ENCODE measurements at places on chromosomes 4 and X.

DNA sequence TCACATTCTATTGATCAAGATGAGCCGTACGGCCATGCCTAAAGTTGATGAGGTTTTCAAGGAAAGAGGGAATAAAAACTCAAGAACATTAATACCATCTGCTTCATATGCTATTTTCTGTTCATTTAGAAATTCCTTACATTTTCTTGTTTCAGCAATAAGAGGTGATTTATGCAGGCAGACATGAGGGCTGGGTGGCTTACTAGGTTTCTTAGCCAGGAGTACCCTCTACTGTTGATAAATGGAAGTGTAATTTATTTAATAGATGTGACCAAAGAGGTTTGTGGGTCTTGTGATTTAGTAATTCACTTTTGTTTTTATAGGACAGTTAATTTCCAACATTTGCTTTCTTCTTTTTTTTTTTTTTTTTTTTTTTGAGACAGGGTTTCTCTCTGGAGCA, 6.4 kb upstream of the SMIM9 start:
- DNase-seq, result peak; percentile 1

- no peak for DNase-seq
Measured at GRCh38 chrX:69429339-69430015, 74.6 kb upstream of the NALF2 start.

DNA sequence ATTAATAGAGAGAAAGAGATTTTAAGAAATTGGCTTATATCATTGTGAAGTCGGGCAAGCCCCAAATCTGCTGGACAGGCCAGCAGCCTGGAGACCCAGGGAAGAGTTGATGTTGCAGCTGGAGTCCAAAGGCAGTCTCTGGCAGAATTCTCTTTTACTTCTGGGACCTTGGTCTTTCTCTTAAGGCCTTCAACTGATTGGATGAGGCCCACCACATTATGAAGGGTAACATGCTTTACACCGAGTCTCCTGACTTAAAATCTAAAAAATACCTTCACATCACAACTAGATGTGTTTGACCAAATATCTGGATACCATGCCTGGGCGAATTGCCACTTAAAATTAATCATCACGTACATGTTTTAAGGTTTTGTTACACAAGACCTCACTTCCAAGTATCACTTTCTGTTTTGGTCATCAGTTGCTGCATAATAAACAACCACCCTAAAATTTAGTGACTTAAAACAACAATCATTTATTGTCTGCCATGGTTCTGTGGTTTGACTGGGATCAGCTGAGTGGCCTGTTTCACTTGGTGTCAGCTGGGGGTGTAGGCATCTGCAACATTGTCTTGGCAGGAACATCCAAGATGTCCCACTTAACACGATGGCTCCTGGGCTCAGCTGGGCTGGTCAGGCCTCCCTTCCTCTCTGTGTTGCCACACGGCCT, 3.4 kb downstream of the CD38 start:
- no peak for DNase-seq

DNA sequence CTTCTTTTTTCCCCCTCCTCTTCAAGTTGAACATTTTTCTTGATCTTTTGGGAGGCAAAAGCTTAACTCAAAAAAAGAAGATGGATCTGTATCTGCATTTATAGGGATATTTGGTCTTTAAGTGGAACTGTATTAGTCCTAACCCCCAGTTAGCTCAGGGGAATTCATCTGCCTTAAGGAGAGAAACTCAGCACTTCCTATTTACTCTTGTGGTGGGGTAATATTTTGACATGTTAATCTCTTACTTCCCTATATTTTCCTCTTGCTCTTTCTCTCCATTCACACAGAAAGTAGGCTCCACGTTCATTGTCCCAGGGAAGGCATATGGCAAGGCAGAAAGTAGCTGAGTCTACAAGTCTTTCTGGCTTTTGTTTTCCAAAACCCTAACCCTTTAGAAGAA, 5.3 kb downstream of the LRRC66 start:
- DNase-seq, result no peak

GRCh38 chr4:149884529-149885181, 69.0 kb upstream of the IQCM start:
- DNase-seq, result no peak

- DNase-seq, result no peak
Measured at GRCh38 chrX:132858018-132858417, 100.4 kb downstream of the HS6ST2 start.

- no peak for DNase-seq
Measured at GRCh38 chrX:64456828-64457227, 61.6 kb upstream of the MTMR8 start.

DNA sequence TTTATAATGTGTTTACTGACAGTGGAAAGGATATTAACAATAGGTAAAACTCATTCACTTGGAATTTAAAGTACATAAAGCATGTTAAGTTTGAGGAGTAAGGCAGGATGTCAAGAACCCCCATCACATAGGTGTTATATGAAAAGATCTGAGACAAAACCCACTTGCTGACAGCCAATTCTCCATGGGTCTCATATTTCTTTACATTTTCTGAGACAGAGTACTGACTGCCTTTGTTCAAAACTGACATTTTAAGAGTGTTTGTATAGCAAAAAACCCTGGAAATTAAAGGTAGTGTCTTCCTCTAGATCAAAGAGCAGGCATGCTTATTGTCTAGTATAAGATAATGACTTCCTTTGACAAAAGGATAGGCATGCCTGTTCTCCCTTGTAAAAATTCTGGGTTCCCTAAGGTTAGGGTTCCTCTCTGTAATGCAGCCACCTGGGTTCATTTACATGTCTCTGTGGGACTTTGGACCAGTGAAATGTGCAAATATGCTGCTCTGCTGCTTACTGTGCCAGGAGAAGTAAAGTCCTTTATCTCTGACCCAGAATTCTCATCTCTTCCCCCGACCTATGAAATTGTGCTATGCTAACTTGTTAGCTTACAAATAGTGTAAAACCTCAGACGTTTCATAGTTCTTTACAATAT, 123.6 kb downstream of the PCDH18 start:
- DNase-seq, result no peak

- DNase-seq, result no peak
Measured at GRCh38 chrX:131703646-131704045, 159.8 kb downstream of the OR13H1 start.

DNA sequence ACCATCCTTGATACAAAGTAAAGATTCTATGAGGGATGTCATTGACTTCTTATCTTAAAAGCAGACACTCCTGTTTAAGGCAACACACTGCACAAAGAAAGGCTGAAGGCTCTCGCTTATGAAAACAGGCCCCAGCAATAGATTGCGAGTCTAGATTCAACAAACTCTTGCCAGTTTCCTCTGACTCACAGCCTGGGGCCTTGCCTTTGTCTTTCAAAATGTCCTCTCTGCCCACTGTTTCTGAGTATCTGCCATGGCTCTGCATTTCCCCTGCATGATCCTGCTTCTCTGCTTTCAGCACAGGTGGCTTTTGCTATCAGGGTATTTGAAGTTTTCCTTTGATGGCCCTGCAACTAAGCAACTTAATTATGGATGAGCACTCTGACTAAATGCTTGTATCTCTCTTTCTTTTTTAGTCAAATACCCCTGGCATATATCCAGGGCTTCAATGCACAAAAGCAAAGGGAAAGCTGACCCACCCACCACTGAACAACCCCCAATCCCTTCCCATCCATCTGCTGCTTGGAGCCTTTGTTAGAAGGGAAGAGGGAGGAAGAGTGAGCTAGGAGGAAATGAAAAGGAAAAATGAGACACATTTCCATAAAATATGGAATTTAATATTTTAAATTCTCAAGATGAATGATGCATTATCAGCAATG, 32.2 kb downstream of the NDP start:
- no peak for DNase-seq

DNA sequence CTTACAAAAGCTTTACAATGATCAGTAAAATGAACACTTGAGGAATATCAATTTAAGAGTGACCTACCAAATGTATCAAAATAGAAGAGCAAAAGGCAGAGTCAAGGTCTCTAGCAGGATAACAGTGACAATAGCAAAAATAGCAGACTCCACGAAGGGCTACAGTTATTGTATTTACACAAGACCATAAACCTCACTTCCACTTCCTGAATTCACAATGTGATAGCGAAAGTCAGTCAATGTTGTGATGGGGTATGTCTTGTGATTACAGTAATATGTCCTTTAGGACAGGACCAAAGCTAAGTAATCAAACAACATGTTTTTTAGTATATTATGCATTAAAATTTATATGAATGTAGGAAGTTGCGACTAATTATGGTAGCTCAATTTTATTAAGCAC, 139.6 kb downstream of the IQCM start:
- DNase-seq, result no peak

DNA sequence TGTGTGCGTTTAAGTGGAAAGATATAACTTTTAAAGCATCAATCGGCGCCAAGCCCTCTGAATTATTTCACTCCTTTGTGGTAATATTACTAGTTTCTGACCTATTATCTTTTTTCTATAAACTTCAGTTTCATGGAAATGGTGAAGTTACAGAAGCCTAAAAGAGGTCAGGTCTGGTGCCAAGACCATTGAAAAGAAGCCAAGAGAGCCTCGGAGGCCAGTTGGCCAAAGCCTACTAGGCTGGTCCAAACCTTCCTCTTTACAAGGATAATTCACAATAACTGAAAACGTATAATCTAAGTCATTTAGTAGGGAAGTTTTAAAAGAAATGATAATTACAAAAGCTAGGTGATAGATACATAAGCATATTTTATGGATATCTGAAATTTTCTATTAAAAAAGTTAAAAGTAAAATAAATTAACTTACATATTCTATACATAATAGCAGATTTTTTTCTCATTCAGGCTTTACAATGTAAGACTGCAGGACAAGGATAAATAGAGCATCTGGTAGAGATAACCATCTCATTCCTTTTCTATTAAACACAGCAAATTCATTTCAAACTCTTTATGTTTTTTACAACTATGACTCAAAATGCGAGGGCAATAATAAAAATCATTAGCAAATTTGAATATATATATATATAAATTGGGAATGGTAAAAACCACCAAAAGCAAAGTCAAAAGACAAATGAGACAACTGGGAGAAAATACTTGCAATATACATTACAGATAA, 49.2 kb downstream of the WDFY3 start:
- no peak for DNase-seq

DNA sequence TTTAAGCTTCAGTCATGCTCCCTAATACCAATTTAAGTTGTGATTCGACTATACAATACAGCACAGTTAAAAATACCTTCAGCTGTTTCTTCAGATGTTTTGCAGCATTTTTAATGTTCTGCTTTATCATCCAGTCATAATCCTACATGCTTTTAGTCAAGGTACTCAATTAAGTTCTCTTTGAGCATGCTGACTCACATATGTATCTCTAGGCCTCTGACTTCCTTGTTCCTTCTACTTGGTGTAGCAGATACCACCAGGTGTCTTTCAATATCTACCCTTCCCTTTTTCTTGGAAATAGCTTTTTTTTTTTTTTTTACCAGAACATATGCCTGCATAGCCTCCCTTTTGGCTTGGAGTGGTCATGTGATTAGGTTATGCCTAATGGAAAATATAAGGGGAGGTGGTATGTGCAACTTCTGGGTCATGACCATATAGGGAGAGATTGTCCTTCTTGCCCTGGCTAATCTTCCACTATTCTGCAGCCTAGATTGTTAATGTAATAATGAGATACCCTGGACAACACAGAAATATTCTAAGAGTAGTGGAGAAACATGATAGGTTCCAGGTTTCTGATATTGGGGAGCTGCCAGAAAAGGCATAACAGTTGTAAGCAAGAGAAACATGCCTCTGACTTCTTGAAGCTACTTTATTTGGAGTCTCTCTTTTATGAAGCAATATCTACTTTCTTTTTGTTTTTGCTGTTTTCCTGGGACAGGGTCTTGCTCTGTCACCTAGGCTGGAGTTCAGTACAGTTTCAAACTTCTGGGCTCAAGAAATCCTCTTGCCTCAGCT, 737.2 kb upstream of the SLIT2 start:
- no peak for DNase-seq

DNA sequence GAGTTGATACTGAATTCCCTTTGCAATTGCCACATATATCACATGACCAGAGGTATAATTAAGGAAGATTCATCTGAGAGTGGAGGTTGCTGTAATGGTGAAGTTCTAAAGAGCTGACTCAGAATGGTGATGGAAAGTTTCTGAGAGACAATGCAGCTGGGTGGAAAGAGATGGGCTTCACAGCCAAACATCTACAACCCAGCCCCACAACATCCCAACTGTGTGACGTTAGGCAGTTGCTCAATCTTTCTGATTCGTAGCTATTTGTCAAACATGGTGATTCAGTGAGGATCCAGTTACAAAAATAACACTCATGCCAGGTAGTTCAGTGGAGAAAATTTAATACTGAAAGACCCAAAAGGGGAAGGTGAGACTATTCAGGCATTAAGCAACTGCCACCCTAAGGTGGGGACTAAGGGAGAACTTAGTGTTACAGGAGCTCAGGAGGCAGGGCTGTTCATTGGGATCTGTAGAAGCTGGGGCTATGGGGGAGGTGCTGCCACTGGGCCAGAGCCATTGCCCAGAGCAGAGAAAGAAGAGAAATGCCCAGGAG, 6.9 kb upstream of the AFF1 start:
- DNase-seq, result peak; percentile 16

DNA sequence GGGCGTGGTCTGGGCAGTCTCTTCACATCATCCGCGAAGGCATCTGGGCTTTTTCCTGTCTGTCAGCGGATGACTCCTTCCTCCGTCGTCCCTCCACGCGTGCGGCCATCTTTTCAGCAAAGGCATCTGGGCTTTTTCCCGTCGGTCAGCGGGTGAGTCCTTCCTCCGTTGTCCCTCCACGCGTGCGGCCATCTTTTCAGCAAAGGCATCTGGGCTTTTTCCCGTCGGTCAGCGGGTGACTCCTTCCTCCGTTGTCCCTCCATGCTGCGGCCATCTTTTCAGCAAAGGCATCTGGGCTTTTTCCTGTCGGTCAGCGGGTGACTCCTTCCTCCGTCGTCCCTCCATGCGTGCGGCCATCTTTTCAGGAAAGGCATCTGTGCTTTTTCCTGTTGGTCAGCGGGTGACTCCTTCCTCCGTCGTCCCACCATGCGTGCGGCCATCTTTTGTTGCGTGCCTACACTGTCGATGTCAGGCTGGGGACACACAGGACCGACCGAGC, 12.3 kb upstream of the TMEM271 start:
- no peak for DNase-seq

DNA sequence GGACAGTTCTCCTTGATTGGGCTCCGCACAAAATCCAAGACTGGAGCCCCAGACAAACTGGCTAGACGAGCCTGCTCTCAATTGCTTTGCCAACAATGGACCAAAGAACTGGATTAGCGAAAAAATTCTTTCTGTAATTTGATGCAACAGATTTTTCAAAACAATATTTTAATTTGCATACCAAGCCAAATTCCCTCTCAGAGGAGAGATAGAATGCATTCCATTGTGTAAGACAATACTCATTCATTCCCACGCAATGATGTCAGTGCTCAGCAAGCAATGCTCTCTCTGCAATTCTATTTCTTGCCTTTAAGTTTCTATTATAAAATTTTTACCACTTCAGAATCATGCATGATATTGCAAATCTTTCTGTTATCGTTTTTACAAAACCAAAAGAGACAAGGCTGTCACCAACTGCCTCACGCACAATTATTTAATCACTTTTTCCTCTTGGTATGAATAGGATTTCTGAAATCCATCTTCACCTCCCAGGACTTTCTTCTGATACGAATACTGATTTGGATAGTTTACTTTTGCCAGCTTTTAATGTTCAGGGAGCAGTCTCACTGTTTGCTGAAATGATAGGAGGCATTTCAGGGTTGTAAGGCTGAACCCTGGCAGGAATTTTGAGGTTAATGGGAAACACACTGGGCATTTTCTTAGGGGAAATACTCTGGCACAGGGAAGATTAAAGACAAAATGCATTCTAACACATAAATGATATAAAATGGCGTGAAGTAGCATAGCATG, 46.1 kb upstream of the HCCS start:
- DNase-seq, result no peak

Data from stimulated activated CD4-positive, alpha-beta T cell treated with anti-CD3 and anti-CD28 coated beads, Interleukin-4, amount 100 ng/mL, for 4 hours (primary cell).